NCI-H1436 treated with DMSO at 0.1 percent for 48 hours (cell line): ENCODE measurements at places on chromosomes 11 and 22.

DNA sequence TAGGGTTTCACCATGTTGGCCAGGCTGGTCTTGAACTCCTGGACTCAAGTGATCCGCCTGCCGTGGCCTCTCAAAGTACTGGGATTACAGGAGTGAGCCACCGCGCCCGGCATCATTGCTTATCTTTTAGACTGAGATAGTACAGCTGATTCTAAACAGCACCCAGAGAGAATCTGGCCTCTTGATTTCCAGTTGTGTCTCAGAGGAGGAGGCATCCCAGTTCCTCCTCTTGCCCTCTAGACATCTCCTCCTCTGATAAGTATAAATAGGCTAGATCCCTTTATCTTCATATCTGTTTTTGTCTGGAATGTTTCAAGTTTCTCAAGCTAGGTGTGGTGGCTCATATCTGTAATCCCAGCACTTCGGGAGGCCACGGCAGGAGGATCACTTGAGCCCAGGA, 7.0 kb downstream of the MARK2 start:
- no peak for DNase-seq

- no peak for DNase-seq
Measured at GRCh38 chr22:38208551-38208968, 6.8 kb downstream of the MAFF start.

- DNase-seq, result no peak
Measured at GRCh38 chr22:31846161-31847115, 92.6 kb downstream of the DEPDC5 start.

DNA sequence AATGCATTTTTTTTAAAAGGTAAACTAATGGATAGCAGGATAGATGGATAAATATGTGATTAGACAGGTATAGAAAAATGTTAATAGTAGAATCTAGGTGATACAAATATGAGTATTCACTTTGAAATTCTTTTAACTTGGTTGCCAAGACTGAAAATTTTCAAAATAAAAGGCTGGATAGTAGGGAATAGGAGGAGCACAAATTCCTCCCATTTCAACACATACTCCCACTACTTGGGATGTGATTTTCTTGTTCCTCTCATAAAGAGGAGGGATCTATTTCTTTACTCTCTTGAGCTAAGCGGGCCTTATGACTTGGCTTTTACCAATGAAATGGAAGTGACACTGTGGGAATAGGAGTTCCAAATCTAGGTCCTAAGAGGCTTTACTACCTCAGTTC, 35.9 kb downstream of the PIK3C2A start:
- no peak for DNase-seq

- DNase-seq, result no peak
Measured at GRCh38 chr11:125061281-125061680, 1.8 kb upstream of the SLC37A2 start.

DNA sequence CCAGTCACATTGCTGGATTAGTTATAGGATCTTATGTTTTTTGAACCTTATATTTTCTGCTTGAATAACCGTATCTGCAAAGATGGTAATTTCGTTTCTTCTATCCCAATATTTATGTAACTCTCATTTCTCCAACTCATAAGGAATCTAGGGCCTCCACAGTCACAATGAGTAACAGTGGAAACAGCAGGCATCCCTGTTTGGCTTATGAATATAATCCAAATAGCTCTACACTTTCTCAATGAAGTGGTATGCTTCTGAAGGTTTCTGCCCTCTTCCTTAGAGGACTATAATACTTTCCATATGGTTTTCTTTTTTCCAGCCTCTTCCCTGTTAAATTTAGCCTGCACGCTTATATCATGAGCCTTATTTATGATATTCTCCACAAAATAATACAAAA, 16.5 kb downstream of the ATP6V1E1 start:
- no peak for DNase-seq

DNA sequence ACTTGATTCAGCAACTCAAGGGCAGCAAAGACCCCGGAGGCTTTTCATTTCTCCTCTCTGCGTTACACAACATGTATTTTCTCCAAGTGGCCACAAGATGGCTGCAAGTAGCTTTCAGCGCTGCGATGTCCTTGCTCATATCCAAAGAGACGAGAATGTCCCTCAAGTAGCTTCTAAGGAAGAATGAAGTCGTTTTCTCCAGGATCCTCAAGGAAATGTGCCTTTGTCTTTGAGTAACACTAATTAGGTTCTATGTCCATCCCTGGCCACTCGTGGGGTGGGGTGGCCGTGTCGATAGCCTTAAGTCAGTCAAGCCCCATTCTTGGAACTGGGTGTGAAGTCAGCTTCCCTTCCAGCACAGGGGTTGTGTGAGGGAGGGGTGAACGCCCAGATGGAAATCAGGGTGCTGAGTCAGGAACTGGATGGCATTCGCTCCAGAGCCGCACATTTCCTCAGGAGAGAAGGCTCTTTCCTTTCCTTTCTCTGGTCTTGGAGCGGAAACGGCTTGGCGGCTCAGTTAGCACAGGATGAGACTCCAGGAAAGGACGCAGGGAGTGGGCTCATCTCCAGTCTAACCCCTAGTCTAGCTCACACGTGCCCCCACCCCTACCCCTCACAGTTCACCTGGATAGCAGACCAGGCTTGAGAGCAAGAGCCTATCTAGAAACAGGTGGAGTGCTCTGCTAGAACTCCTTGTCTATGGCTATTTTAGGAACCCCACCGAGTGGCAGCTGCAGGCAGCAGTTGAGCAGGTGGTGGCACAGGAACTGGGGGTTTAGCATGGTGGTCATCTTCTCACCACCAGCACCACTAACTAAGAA, 44.3 kb downstream of the NNMT start:
- peak; percentile 44 for DNase-seq

GRCh38 chr11:24688981-24689380, 192.1 kb downstream of the LUZP2 start:
- no peak for DNase-seq

DNA sequence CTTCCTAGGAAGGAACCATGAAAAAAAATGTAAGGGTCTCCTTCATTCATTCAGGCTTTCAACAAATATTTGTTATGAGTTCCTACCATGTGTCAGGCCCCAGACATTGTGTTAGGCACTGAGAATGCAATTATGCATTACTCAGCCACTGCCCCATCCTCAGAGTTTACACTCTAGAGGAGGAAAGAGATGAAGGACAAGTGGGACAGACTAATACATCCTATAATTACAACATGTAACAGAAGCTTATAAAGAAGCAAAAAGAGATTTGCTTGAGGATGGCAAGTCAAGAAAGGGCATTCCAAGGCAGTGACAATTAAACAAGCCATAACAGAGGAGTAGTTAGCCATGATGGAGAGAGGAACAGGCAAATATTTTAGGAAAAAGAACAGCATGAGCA, 78.6 kb downstream of the FAM168A start:
- no peak for DNase-seq

- no peak for DNase-seq
Measured at GRCh38 chr11:7548659-7549274, 35.0 kb downstream of the PPFIBP2 start.

DNA sequence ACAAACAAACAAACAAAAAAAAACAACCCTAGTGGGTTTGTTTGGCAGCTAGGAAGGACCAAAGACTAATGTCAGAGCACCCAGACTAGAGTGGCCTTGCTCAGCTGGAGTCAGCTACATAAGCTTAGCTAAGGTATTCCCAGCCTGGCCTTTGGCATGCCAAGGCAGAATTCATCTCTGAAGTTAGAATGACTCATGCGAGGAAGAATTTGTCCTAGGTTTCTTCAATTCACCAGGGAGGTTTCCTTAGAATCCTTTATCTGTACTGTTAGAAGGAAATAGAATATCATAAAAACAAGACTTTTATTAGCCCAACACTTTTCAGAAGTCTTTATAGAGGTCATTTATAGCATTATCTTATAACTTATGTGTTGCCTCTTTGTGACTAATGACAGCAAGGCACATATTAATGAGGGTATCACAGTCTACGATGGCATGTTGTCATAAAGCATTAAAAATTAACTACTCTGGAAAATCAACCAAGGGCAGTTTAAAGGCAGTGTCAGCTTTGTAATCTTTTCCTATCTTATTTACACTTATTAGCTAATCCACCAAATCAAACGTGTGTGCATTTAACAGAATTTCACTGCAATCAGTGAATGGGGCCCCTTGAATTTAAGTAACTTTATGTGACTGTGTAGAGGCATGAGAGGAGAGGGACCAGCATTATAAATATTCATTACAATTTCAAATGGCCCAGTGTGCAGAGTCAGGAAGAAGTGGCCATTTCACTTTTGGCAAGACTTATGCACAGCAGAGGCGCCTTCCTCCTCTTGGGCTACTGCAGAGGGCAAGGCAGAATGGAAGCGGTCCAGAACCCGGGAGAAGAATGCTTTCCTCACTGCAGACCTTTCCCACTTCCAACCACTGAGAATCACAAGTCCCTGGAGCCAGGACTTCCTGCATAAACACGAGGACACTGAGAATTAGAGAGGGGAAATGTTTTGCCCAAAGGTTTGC, 36.3 kb downstream of the SLC5A1 start:
- no peak for DNase-seq

GRCh38 chr22:27435844-27436576, 365.5 kb downstream of the MN1 start:
- no peak for DNase-seq

DNA sequence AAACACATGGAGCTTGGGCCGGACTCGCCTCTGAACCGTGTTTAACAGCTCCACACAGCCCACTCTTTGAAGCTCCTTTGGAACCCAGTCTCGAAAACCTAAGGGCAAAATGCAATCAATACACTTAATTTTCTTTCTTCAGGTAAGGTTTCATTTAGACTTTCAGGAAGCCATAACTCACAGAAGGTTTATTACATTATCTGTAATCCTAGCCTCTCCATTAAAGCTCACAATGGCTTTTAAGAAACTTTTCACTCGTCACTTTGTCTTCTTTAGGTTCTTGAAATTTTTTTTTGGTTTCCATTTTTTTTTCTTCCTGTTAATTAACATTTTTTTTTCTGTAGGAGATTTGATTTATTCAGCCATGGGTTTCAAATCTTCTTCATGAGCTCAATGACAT, 91.3 kb downstream of the ARL14EP start:
- no peak for DNase-seq

DNA sequence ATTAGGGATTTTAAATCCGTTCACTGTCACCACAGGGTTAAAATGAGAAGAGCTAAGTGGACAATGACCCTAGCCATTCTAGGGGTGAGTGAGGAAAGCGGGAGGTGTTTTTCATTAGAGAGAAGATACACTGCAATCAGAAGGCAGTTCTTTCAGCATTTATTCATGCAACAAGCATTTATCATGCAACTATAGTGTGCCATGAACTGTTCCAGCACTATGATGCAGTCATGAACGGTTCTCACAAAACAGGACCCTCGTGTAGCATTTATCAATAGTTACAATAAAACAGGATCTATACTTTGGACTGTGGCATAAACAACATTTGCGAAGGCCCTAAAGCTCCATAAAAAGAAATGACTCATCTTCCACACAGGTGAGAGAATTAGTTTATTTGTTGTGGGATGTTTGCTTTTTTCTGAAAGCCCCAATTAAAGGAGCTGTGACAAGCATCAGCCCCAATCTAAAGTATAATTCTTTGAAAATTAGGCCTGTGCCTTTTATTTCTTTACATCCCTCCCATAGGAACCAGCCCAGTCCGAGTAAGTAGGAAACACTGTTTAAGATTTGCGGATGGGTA, 51.5 kb downstream of the PAMR1 start:
- no peak for DNase-seq

- no peak for DNase-seq
Measured at GRCh38 chr11:121365304-121365703, 72.7 kb downstream of the SC5D start.

DNA sequence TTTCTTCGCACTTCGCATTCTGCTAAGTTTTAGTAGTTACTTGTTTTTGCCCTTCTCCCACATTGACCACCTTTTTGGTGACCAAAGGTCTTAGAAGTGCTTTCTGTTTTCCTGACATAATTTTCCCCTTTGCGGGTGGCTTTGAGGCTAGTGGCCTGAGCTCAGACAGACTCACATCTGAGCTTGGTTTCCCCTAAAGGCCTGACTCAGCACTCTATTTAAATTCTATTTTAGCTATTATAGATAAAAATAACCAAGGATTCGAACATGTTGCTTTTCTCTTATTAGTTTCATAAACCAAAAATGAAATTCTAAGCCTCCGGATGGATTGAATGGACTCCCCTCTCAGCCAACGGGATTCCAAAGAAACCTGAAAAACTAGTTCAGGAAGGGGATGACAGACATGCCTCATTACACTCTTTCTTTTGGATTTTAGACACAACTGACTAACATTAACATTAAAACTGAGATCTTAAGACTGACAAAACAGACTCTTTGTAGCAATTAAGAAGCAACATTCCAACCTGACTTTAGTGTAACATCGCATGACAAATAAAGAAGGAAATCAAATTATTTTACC, 258.5 kb downstream of the LUZP2 start:
- DNase-seq, result no peak

GRCh38 chr22:23031786-23032185, 38.5 kb upstream of the GNAZ start:
- no peak for DNase-seq

- no peak for DNase-seq
Measured at GRCh38 chr22:32823024-32823730, 21.7 kb downstream of the TIMP3 start.

- no peak for DNase-seq
Measured at GRCh38 chr11:113506893-113507292, 31.7 kb upstream of the DRD2 start.

GRCh38 chr11:89490981-89491690, at the start of gene NOX4:
NOX4 (minus strand) TSS chr11:89491375; CDS start chr11:89491246, 129 bp downstream.
- DNase-seq, result no peak

GRCh38 chr11:69489031-69489745, 7.7 kb downstream of the LINC01488 start:
- DNase-seq, result no peak

DNA sequence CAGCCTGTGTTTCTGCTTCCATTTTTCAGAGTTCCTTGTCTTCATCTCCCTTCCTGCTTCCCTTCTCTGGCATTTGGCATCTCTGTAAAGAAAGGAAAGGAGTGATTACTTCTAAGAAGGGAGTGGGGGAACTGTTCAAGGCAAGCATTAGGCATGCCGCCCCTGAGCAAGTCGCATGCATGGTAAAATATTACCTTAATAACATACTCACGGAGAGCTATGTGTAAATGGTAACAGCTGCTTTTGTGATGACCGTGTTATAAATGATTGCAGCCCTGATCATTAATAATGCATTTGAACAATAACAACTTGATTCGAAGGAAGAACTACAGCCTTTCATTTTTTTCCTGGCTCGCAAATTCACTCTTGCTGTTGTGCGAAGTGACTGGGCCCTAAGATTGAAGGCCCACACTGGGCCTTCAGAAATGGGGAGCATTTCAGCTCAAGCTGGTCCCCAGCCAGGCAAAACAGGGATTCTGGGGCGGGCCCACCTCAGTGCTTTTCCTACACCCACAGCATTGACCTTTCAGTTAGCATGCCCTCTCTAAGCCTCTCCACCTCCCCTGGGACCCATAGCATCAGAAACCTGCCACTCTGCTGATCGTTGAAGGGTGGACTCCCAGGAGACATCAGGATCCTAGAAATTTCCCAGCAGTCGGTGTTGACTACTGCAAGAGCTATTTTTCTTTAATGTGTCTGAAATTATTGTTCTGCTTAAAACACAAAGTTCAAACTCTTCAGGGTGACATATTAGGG, 263.0 kb upstream of the CADM1 start:
- no peak for DNase-seq
